ENCODE measurements at places on chromosomes 2 and 18. TPM values are rescaled to one million over a fixed set of nuclear protein-coding genes. Genes with fewer than 3 reads are reported as not detected.

GRCh38 chr2:168427451-168427850 is 28.6 kb upstream of the CERS6 start:
- H3K4me1 ChIP-seq: peaks cover 51% of the 10 kb centered on the region
- H3K27me3 ChIP-seq: peaks cover 8% of the 10 kb centered on the region
- H3K4me3 ChIP-seq: no peak overlapping the region

SERPINB13 gene
- total RNA-seq: not detected

DNA sequence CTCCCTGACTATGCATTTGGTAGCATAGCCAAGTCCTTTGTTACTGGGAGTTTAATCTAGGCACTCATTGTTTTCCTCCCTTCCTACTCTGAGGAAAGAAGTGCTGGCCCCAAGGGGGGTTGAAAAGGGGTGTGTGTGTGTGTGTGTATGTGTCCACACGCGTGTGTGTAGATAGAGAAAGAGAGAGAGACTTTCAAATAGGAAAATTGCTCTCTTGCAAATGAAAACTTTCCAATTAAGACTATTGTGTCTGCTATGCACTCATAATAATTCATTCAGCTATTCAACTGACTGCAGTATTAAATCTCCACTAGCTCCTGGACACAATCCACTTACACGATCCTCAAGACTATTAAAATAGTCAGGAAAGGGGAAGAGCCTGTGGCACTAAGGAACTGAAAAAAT is 92.9 kb upstream of the CSRNP3 start:
- no peak for DNase-seq
- H3K4me1 ChIP-seq: peaks cover 27% of the 10 kb centered on the region
- H3K4me3 ChIP-seq: no peak overlapping the region
- no peaks in the 10 kb centered on the region for H3K27me3 ChIP-seq

NLRC4 gene
- total RNA-seq: not detected

DNA sequence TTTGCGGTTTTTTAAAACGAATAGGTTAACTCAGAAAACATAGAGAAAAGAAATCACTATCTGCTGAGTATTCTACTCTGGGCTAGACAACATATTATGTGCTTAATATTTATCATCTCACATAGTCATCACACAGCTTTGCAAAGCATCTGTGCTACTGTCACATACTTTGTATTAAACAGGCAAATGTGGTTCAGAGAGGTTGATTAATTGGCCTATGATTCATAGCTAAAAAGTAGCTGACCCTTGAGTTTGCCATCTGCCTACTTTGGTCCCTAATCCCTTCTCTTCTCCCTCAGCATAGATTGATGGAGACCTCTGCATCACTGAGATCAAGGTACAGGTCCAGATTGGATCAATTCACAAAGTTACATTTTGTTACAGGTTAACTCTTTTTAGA is 21.4 kb downstream of the ANKRD30B start:
- no peak overlapping the region for H3K4me3 ChIP-seq
- no peaks in the 10 kb centered on the region for H3K4me1 ChIP-seq
- H3K27me3 ChIP-seq: no peaks in the 10 kb centered on the region

- H3K4me3 ChIP-seq: no peak overlapping the region
- H3K36me3 ChIP-seq: no peaks in the 10 kb centered on the region
- H3K27me3 ChIP-seq: no peaks in the 10 kb centered on the region
- H3K4me1 ChIP-seq: peaks cover 71% of the 10 kb centered on the region
Measured at GRCh38 chr2:85771486-85771885, 17.7 kb downstream of the ATOH8 start.

SLC9A2 gene
- total RNA-seq: not detected

GRCh38 chr2:164960159-164960558 is 4.8 kb upstream of the SLC38A11 start:
- H3K27me3 ChIP-seq: no peaks in the 10 kb centered on the region
- peaks cover 12% of the 10 kb centered on the region for H3K4me1 ChIP-seq
- no peak for DNase-seq
- H3K4me3 ChIP-seq: no peak overlapping the region
- no peaks in the 10 kb centered on the region for H3K36me3 ChIP-seq
